ENCODE measurements at places on chromosomes 4 and X. TPM values are rescaled to one million over a fixed set of nuclear protein-coding genes. Genes with fewer than 3 reads are reported as not detected.
A peak's percentile ranks its signal among the peaks of the same experiment; 100 is the strongest.

The TEX13C gene
- not detected for total RNA-seq

DNA sequence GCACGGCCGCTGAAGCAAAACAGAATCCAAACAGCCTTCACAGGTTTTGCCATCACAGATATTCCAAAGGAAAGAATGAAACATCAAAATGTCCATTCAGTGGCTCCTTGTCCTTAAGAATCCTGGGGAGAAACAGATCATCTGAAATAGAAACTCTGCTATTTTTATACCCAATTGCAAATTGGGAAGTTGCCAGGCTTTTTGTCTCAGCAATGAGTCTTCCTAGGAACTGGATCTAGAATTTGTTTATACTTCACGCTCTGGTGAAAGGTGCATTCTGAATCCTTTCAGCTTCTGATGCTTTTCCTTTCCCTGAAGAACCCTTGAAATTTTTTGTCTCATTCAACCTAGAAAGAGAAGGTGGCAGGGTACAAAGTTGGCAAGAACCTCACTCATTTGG lies 218.9 kb downstream of the FBXW7 start:
- H3K36me3 ChIP-seq, result no peaks in the 10 kb centered on the region
- no peak for DNase-seq
- H3K4me3 ChIP-seq, result no peak overlapping the region
- no peaks in the 10 kb centered on the region for H3K4me1 ChIP-seq

DNA sequence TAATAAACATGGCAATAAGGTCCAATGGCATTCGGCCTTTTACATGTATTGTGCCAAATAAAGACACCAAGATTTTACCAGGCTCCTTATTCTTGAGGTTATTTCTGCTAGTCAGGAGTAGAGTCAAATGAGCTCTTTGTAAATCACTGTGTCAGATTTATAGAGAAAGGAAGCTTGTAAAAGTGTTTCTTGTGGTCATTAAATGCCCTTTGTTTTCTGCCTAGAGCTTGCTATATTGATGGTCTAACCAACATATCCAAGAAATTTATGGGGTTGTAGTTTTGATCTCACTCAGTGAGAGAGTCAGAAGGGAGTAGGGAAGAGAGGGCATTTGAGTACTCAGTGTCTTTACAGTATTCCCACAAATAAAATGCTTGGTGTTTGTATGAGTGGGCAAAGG lies 86.2 kb upstream of the FRMPD4 start:
- no peaks in the 10 kb centered on the region for H3K36me3 ChIP-seq
- H3K27me3 ChIP-seq, result no peaks in the 10 kb centered on the region
- no peaks in the 10 kb centered on the region for H3K4me1 ChIP-seq
- no peak for DNase-seq

The VEGFD gene
- total RNA-seq, result 0.72 TPM

- no peaks in the 10 kb centered on the region for H3K27me3 ChIP-seq
- H3K36me3 ChIP-seq, result no peaks in the 10 kb centered on the region
- H3K4me3 ChIP-seq, result peak overlapping the region; percentile 40
- DNase-seq, result no peak
- no peaks in the 10 kb centered on the region for H3K4me1 ChIP-seq
Observed at GRCh38 chrX:6227935-6228334, 732 bp downstream of the NLGN4X start.

GRCh38 chrX:131288738-131289511 lies at the start of gene IGSF1:
IGSF1 (minus strand) TSS chrX:131289306; CDS start chrX:131286674, 2,632 bp downstream.
- peak within 1 kb of the TSS; percentile 18 for H3K4me3 ChIP-seq
- no peak within 1 kb of the TSS for H3K27ac ChIP-seq
- H3K27me3 ChIP-seq, result no peaks in the 10 kb centered on the region
- peak; percentile 43 for DNase-seq
- H3K4me1 ChIP-seq, result peaks cover 2% of the 10 kb centered on the region
- H3K36me3 ChIP-seq, result no peaks in the 10 kb centered on the region

DNA sequence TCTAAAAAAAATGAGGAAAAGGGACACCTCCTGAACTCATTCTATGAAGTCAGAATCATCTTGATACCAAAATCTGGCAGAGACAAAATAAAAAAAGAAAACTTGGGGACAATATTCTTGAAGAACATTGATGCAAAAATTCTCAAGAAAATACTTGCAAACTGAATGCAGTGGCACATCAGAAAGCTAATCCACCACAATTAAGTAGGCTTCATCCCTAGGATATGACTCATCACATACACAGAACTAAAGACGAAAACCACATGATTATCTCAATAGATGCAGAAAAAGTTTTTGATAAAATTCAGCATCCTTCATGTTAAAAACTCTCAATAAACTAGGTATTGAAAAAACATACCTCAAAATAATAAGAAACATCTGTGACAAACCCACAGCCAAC lies 98.3 kb downstream of the FAM47B start:
- no peaks in the 10 kb centered on the region for H3K4me1 ChIP-seq
- no peaks in the 10 kb centered on the region for H3K27me3 ChIP-seq
- no peaks in the 10 kb centered on the region for H3K36me3 ChIP-seq
- H3K4me3 ChIP-seq, result no peak overlapping the region
- DNase-seq, result no peak

GRCh38 chr4:1683736-1684505 lies at the start of gene FAM53A:
FAM53A (minus strand) TSS chr4:1684313; CDS start chr4:1668741, 15,572 bp downstream.
- peak within 1 kb of the TSS; percentile 55 for H3K4me3 ChIP-seq
- peaks cover 4% of the 10 kb centered on the region for H3K4me1 ChIP-seq
- no peak for DNase-seq
- H3K27ac ChIP-seq, result peak within 1 kb of the TSS; percentile 63
- no peaks in the 10 kb centered on the region for H3K27me3 ChIP-seq

GRCh38 chrX:69505772-69506616 lies 1.9 kb downstream of the NALF2 start:
- no peak for DNase-seq
- no peaks in the 10 kb centered on the region for H3K36me3 ChIP-seq
- no peak overlapping the region for H3K4me3 ChIP-seq
- no peak overlapping the region for H3K27ac ChIP-seq
- no peaks in the 10 kb centered on the region for H3K4me1 ChIP-seq

The CLNK gene
- total RNA-seq, result not detected

- no peaks in the 10 kb centered on the region for H3K4me1 ChIP-seq
- H3K27me3 ChIP-seq, result no peaks in the 10 kb centered on the region
- DNase-seq, result no peak
- no peak overlapping the region for H3K27ac ChIP-seq
- H3K36me3 ChIP-seq, result no peaks in the 10 kb centered on the region
Observed at GRCh38 chrX:84830836-84831235, 172.8 kb upstream of the APOOL start.

- no peaks in the 10 kb centered on the region for H3K4me1 ChIP-seq
- H3K27ac ChIP-seq, result no peak overlapping the region
Observed at GRCh38 chrX:107818900-107819521, 6.7 kb upstream of the MID2 start.

The PLA2G12A gene
- 39.9 TPM for total RNA-seq

The TBX22 gene
- not detected for total RNA-seq

The AMOT gene
- total RNA-seq, result 17.8 TPM

GRCh38 chrX:131216828-131217227 lies 72.3 kb downstream of the IGSF1 start:
- no peaks in the 10 kb centered on the region for H3K27me3 ChIP-seq
- H3K36me3 ChIP-seq, result no peaks in the 10 kb centered on the region
- H3K4me3 ChIP-seq, result no peak overlapping the region
- H3K27ac ChIP-seq, result no peak overlapping the region

The MAGEA8 gene
- total RNA-seq, result not detected

The UGT2A2 gene
- total RNA-seq, result not detected

- H3K27me3 ChIP-seq, result no peaks in the 10 kb centered on the region
- H3K4me3 ChIP-seq, result no peak overlapping the region
- no peak overlapping the region for H3K27ac ChIP-seq
- H3K36me3 ChIP-seq, result no peaks in the 10 kb centered on the region
- no peaks in the 10 kb centered on the region for H3K4me1 ChIP-seq
Observed at GRCh38 chr4:128141866-128142265, 80.8 kb downstream of the LARP1B start.

DNA sequence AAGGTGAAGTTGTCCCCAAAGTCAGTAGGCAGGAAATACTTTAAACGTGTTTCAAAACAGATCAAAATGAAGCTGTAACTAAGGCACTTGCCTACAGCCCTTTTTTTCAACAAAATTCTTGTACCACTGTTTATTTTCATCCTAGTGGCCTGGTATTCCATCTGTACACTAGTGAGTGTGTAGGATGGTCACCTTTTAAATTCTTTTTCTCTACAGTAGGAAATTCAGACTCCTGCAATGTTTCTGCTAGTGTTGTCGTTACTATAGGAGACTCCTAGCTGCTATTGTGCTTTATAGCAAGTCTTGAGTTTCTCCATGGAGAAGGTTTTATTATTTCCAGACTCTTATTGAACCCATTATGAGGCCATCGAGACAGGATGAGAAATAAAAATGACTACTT lies 7.0 kb upstream of the NHS start:
- H3K27ac ChIP-seq, result no peak overlapping the region
- no peak for DNase-seq
- no peaks in the 10 kb centered on the region for H3K4me1 ChIP-seq

DNA sequence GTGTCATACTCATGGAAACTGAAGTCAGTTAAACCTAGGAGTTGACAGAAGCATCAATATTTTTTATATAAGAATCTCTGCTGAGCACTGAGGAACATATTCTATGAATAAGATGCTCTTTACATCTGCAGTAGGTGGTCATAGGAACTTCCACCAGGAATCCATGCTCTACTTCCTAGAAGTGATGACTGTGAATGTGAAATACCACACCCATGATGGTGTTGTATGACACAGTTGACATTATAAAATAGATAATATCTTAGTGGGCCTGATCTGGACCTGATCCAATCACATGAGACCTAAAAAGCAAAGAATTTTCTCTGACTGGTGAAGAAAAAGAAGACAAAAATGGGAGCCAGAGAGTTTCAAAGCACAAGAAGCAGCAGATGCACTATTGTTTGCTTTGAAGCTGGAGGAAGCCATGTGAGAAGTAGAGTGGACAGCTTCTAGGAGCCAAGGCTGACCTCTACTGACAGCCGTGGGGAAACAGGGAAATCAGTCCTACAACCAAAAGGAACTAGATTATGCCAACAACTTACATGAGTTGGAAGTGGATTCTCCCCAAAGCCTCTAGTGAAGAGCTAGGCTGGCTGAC lies 68.6 kb upstream of the HS3ST1 start:
- H3K36me3 ChIP-seq, result no peaks in the 10 kb centered on the region
- no peaks in the 10 kb centered on the region for H3K4me1 ChIP-seq
- no peak for DNase-seq
- H3K27me3 ChIP-seq, result no peaks in the 10 kb centered on the region

The NOX1 gene
- total RNA-seq, result not detected

DNA sequence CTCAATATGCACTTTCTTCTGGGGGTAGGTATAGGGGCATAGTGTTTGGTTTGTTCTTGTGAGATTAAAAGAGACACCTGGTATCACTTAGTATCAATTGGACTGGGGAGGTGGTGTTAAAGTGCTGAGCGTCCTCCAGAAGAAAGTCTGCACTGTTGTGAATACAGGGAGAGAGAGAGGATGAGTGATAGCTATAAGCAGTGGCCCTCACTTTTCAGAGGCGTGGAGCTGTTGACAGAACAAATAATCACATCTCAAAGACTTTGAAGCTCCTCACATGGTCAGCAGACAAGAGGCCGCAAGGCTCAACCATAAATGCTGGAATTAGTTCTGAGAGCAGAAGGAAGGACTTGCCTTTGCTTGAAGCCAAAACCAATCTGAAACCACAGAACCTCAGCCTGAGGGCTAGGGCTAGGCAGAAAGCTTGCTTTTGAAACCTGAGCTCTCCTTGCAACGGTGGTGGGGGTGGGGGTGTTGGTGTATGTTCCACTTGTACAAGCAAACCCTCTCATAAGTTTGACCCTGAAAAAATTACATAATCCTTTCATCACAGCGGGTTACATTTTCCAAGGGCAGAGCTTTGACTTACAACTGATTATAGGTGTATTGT lies 123.2 kb upstream of the SCML1 start:
- no peaks in the 10 kb centered on the region for H3K36me3 ChIP-seq
- no peak overlapping the region for H3K4me3 ChIP-seq
- DNase-seq, result no peak
- H3K27me3 ChIP-seq, result no peaks in the 10 kb centered on the region
- no peak overlapping the region for H3K27ac ChIP-seq

DNA sequence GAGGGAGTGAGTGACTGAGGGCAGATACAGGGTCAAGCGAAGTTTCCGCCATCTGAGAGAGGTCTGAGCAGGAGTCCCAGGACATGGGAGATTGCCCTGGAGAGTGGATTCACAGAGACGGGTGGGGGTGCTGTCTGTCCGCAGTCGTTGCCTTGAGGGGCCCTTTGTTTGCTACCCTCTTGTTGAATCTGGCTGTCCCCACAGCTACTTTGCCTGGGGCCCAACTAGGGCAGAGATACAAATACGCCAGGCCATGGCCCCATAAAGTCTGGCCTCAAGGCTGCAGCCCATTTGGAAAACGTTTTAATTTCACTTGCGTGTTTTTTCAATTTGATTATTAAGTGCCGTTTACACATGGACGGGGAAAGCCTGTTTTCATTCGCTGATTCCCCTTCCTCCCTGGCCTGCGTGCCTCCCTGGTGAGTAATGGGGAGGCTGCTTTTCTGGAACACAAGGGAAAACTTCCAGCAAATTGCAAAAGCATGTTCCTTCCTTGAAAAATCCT lies 134.4 kb downstream of the SMIM20 start:
- peaks cover 10% of the 10 kb centered on the region for H3K4me1 ChIP-seq
- H3K4me3 ChIP-seq, result no peak overlapping the region
- peak overlapping the region; percentile 67 for H3K27ac ChIP-seq
- peak; percentile 63 for DNase-seq

The CCNG2 gene
- total RNA-seq, result 25.4 TPM

The DGKK gene
- total RNA-seq, result not detected

DNA sequence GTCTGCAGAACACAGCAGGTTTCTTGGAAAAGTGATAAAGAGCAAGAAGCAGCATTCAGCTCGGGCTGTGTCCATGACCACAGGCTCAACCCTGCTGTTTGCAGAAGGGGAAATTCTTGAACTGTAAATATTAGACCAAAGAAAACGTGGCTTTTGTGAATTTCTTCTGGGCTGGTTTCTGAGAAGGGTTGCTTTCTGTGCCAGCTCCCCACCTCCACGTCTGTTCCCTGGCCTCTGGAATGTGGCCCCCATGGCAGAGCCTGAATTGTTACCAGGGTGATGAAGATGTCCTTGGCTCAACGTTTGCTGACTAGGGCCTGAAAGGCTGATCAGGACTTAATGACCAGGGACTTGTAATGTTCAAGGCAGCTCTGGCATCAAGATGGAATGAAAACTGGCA lies 116.0 kb downstream of the CPEB2 start:
- H3K27me3 ChIP-seq, result no peaks in the 10 kb centered on the region
- H3K4me1 ChIP-seq, result peaks cover 3% of the 10 kb centered on the region
- DNase-seq, result no peak
- no peaks in the 10 kb centered on the region for H3K36me3 ChIP-seq
- H3K27ac ChIP-seq, result no peak overlapping the region

DNA sequence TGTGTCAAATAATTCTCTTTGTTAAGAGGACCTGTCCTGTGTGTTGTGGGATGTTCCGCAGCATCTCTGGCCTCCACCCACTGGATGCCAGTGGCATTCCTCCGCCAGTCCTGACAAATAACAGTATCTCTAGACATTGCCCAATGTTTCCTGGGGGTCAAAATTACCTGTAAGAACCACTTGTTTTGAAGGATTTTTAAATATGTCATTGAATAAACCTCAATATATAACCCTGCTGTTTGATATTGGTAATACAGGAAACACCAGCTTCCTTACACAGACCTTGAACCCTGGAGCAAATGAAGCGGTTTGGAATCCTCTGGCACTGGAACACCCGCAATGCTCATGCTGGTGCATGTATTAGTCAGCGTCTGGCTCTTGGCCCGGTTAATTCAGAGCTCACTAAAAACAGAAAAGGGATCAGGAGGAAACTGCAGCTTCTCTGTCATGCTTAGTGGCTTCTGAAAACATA lies 101.3 kb downstream of the TBL1X start:
- peaks cover 8% of the 10 kb centered on the region for H3K4me1 ChIP-seq
- no peak overlapping the region for H3K4me3 ChIP-seq
- H3K36me3 ChIP-seq, result no peaks in the 10 kb centered on the region
- no peak overlapping the region for H3K27ac ChIP-seq
- DNase-seq, result peak; percentile 70
- H3K27me3 ChIP-seq, result no peaks in the 10 kb centered on the region

The AFM gene
- not detected for total RNA-seq

The RHOXF2B gene
- total RNA-seq, result not detected
